Activated T-cell treated with anti-CD3 and anti-CD28 coated beads for 48 hours (primary cell): ENCODE measurements at places on chromosomes 2 and 18.

DNA sequence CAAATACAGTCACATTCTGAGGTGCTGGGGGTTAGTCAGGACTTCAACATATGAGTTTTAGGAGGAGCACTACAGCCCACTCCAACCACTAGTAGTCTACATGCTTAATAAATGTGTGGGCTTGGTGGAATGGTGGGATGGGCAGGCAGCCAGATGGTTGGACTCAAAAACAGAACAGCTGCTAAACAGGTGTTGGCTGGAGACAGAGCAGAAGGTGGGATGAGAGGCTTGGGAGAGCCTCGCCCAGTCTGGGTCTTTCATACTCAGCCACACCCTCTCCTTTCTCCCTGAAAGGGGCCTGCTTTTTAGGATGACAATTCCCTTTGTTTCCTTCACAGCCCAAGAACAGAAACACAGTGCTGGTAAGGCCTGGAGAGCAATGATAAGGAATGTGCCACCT is 143.9 kb upstream of the KLHL29 start:
- no peak for DNase-seq

- no peak for DNase-seq
Observed at GRCh38 chr2:73368781-73369180, 16.9 kb upstream of the ALMS1 start.

DNA sequence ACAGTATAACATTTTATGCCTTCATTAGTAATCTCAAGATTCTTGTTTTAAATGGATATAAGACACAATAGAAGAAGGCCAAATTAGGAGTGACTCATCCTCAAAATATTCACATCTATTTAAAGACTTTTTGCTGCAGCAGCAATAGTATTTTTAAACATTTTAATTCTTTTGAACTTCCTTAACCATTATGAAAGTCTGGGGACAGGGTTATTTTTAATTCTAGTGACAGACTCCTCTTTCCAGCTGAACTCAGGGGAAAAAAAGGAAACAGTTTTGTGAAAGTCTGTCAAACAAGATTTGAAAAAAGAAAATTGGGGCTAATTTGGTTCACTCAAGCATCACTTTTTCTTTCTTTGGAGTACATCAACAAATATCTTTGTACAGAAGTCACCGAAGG is 541.8 kb downstream of the NUP35 start:
- DNase-seq = no peak

DNA sequence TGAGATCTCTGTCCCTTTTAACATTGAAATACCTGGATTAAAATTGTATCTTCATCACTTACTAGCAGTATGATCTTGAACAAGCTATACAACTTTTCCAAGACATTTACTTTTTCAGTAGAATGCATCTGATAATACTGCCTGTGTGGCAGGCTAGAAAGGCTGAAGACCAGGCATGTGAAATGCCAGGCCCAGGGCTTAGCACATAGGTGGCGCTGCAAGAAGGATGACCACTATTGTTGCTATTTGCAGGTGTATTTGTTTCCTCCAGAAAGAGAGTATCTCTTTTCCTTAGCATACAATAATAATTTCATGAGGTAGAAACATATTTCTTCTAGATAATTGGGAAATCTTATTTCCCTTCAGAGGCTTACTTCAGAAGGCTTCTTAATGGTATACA is 331.3 kb downstream of the THSD7B start:
- DNase-seq = no peak

DNA sequence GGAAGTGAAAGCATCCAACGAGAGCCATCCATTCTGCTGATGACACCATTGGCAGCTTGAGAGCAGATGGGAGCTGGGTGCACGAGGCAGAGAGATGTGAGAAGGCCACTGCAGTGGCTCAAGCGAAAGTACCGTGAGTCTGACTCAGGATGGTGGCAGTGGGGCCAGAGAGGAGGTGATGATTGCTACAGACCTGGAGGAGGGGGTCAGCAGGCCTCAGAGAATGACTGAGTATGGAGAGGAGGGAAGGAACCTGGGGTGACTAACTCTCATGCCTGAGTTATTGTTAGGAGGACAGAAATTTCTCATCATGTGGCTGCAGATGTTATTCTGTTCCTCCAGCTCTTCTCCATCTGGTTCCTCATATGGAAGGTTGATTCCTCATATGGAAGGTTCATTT is 8.8 kb upstream of the ZBTB7C start:
- no peak for DNase-seq

DNA sequence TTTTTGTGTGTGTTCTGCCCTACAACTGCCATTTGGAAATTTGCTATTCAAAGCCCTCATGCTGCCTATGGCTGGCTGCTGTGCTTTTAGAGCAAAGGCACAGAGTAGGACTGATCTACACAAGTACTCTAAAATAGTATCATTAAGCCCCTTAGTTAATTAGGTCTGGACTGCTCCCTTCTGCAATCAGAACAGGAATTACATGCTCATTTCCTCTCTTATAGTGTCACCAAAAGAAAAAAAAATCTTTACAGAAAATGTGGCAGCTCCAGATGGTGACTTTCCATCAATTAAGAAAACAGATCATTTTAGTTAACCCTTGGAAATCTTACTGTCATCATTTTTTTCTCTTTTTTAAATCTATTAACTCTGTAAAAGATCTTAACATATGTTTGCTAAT is 337.5 kb downstream of the RIT2 start:
- no peak for DNase-seq

DNA sequence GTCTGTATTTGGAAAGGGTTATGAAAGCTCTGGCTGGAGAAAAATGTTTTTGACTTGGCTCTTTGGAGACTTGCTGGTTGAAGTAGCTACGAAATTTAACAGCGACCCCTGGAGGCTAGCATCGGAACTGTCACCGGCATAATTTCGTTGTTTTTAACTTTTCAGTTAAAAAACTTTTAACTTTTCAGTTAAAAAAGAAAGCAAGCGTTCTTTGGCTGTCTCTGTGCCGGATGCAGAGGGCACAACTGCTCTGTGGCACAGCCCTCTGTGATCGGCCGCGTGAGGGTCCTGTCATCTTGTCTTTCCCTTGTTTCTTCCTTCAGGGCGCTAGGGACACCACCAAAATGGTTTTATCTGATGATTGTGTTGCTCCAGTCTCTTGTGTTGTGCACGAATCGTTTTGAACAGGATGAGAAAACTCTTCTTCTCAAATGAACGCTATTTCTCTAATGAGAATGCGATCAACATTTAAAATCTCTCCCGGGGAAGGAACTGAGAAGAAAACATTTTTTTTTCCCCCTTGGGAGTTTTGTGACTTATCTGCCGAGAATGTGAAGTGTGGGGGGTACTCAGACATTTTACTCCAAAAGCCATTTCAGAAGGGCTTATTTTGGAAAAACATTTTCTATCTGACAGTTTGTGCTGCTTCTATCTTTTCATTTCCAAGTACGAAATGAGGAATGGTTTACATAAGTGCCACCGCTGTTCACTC is 57.1 kb downstream of the ADCYAP1 start:
- peak; percentile 20 for DNase-seq

DNA sequence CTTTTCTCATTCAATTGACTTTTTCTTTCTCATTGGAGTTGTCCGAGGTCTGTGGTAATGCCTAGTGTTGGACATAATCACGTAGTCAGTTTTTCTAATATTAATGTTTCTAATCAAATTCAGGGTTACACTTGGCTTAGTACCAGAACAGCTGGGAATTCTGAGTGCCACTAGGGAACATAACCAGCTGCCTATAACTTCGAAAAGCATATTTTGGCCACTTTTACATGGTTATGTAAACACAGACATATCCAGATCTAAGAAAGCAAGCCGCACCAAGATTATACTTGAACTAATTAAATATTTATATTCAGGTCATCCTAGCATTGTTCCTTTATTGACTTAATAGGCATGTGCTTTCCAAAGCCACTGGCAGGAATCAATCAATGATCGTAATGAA is 91.1 kb upstream of the ARHGAP28 start:
- DNase-seq = no peak

- DNase-seq = no peak
Observed at GRCh38 chr2:195279840-195280427, 377.1 kb upstream of the SLC39A10 start.

DNA sequence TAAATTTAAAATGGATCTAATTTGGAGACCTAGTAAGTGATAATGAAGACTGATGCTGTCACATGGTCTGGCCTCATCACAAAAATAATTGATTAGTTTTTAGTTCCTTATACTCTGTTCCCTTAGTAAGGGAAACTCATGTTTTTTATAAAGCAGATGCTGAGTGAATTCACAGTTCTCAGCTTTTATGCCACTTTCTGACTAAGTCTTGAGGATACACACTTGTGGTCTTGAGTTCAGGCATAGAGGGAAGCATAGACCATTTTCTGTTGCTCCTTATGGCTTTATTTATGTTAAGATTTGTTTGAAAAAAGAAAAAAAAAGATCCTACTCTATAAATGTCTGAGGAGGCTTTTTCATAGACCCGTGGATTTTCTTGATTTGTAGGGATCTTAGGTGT is 91.1 kb downstream of the MAP4K4 start:
- DNase-seq = no peak

DNA sequence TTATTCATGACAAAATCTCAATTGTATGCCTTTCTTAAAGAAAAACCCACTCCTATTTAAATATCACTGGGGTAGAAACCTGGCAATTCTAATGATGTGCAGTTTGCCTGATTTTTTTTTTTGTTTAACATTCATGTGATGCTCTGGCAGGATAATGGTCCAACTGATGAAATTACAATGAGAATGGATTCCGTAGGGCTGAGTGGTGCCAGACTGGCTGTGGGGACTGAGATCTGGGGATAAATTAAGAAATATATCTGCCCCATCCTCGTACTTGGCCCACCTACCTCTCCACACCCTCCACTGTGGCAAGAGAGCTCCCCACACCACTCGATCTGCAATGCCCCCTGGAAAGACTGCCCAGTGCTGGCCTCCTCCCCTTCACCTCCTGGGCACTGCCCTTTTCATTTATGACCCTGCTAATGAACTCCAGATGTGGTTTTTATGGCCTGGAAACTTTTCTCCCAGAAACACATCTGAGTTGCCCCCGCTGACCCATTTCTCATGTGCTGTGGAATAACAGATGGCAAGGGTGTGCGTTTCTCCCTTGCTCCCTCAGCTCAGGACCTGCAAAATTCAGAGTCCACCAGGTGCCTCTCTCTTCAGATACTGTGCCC is 33.0 kb upstream of the RPL37A start:
- DNase-seq = no peak

- DNase-seq = no peak
Observed at GRCh38 chr2:166140932-166141331, 13.1 kb upstream of the SCN1A start.

DNA sequence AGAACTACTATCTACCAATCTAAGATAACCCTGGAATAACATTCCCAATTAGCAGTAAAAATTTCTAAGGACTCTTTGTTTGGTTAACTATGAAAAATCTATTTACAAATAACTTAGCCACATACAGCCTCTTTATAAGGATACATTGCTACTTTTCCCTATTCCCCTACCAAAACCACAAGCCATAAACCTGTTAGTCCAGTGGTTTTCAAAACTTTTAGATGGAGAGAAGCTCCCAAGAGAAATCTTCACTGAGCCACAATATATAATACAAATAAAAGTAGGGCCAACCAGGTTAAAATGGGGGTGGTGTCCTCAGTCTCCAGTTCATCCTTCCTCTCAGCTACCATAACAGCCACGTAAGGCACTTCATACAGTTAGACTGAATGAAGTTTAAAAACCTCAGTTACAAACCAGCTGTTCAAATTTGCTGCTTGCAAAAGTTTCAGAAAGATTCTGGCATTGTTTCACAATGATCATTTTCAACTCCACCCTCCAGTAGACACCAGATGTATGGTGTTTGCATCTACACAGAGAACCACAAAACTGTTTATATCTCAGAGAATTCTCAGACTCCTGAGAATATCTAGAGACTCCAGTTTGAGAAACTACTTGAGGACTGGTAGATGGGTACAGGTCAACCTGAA is 26.0 kb downstream of the SOS1 start:
- DNase-seq = no peak

GRCh38 chr2:140504601-140505000 is 1626.2 kb downstream of the LRP1B start:
- no peak for DNase-seq

GRCh38 chr2:120566331-120567035 is 169.2 kb upstream of the GLI2 start:
- DNase-seq = no peak

DNA sequence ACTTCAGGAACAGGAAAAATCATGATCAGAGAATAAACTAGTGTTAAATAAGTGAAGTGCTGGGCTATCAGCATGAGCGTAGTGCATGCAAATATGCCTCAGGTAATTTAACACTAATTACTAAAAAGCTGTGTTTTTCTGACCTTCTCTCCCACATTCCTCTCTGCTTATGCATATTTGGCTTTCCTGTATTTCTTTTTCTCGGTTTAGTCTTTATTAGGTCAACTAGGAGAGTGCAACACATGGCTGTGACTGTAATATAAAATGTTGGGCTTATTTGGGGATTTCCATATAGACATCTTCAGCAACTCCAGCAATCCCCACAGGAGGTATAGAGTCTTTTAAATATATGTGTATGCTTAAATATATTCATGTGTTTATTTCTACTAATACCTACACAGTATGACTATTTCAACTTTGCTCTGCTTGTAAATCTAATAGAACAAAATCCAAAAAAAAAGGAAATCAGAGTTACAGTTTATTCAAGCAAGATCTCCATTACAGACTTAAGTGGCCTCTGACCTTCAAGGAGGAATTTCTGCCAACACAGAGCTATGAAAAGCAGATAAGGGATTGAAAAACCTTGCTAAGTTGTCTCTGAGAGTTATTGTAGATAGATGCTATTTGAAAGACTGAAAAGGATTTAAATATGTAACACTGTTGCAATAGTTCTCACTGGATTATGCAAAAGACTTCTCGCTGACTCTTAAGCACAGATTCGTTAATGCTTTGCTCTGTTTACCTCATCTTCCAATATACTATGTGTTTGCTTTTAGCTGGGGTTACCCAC is 359.5 kb upstream of the RGPD4 start:
- no peak for DNase-seq

- no peak for DNase-seq
Observed at GRCh38 chr2:44972771-44973535, 31.5 kb downstream of the SIX3 start.

DNA sequence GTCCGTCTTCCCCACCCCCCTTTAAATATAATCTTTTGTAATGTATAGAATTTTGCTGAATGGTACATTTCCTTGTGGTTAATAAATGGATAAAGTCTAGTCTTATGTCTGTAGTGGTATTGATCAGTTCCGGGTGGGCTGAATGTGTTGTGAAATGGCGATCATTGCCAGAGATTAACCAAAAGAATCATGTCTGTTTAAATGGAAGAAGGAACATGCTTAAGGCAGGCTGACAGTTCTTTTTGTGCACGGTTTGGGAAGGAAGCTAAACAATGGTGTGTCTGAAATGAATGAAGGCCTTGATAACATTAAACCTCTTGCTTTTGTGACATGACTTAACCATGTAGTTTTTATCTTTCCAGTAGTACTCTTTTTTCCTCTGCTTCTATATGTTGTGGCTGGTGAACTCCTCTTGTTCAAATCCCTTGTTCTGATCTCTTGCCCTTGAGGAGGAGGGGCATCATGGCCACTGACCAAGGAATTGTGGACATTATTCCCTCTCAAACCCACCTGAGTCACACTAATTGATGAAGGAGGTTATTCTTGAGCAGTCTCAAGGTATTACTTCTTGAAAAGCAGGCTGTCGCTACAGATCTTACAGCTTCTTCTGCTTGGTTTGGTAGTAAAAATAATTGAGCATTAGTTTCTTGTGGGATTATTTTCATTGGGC is 1.7 kb downstream of the ACVR2A start:
- no peak for DNase-seq

GRCh38 chr18:570256-570655 is 9.9 kb upstream of the CETN1 start:
- DNase-seq = no peak

GRCh38 chr2:28687640-28688385 is 63.8 kb upstream of the PPP1CB start:
- DNase-seq = no peak
